Cortex of kidney (tissue), 1 donor: ENCODE measurements at places on chromosomes 3 and 15.

DNA sequence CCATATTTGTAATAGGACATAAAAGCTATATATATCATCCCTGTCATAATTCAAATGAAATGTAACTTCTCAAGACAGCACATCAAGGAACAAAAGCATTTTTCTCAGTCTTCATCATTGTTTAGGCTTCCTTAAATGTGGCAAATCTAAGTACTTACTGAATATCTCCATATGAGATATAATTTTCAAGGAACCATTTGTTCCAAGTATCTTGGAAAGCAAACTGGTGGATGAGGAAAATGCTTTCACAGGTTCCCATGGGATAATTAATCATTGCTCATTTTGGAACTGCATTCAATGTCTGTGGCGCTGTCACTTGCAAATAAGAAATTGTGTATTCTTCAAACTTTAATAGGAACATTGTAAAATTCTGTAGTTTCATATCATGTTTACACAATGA, 52.6 kb upstream of the ZNF385D start:
- DNase-seq = no peak

DNA sequence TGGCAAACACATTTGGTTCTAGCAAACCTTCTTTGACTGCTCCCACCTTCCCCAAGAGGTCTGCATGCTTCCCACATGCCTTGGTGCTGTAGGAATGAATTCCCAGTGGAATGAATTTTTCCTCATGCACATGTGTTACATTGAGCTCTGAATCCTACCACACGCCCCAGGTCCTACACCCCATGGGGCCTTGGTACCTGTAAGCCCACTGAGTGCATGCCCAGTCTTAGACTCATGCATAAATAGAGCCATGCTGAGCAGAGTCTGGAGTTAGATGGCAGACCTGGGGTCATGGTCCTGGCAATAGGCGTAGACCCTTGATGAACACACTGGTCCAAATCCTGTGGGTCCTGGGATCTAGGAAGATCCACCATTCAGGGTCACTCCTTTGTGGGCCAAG, 81.8 kb downstream of the EPHB1 start:
- DNase-seq = no peak

- no peak for DNase-seq
Measured at GRCh38 chr3:196706731-196707130, 5.3 kb downstream of the CEP19 start.

DNA sequence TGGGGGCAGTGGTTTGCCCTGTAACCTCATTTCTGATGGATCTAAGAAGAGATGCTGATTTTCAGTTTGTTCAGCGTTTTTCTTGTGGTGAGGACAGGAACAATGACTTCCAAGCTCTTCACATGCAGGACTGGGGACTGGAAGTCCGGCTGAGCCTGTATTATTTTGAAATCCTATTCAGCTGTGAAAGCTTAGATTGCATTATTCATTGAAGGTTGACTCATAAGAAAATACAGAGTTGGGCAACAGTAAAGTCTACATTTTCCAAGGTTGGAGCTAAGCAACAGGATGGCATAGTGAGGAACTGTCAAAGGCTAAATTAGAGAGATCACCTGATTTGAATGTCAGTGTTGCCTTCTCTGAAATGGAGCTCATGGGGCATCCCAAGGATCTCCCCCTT, 230.9 kb upstream of the FEZF2 start:
- DNase-seq = no peak

GRCh38 chr3:85360742-85361387, 402.1 kb downstream of the CADM2 start:
- DNase-seq = no peak

GRCh38 chr15:25764980-25765735, 98.0 kb downstream of the ATP10A start:
- DNase-seq = no peak

- no peak for DNase-seq
Measured at GRCh38 chr3:98994128-98994762, 92.8 kb upstream of the DCBLD2 start.

GRCh38 chr15:68114840-68115239, 60.7 kb downstream of the PIAS1 start:
- no peak for DNase-seq

DNA sequence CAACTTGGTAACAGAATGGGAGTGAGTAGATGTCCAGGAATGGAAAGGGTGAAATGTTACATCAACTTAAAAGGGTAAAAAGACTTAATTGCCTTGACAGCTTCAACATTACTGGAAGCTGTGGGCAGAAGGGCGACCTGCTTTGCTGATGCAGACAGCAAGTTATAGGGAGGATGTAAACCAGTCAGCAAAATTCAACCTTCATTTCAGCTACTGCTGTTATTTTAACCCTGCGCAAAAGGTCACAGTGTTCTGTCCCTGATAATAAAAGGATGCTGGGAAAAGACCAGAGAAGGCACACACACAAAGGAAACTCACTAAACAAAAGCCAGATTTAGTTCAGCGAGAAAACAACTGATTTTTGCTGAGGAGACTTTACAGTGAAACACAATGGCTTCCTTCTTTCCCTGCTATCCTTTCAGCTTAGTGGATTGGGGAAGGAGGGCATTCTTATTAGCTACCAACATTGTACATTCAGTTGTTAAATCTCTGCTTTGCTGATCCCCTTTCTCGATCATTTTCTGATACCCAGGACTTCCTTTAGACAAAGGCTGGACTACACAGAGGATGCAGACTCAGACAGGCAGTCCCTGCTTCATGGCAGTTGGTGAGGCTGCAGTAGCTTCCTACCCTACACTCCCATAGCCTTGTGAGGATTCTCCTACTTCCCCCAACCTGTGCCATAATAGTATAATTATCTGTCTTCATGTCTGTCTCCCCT, 62.0 kb downstream of the P3H2 start:
- DNase-seq = no peak

DNA sequence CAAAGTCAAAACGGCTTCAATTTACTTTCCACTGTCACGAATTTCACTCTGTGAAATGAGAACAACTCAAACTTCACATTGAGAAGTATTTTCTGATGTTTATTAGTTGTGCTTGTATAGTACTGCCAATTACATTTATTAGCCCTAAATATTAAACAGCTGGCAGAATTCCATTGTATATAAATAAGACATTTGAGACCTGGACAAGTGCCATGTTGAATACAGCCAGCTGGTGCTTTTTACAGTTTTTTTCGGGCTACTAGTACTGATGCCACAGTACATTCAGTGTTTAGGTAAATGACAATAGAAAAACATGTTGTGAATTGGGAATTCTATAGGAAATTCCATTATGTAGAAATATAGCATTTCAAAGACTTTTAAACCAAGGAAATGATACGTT, 79.0 kb downstream of the EPHA3 start:
- no peak for DNase-seq

DNA sequence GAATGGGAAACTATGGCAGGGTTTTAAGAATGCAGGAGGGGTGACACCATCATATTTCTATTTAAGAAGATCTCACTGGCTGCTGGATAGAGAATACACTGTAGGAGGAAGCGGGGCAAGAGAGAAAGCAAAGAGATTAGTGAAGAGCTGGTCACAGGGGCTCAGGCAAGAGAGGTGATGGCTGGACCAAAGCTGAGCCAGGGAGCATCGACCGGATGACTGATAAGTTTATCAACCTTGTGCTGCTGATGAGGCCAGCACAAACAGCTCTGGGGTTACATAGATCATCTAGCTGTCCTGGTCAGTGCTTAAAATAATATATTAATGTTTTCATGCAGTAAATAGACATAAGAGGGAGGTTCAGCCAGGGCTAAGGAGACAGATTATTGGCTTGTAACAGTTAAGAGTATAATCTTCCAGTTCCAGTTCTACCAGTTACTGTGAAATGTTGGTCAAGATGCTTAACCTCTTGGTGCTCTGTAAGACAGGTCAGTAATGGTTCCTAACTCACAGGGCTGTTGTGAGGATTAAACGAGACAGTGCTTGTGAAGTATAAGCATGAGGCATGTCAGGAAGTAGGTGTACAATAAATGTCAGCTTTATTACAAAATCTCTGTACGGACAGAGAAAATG, 201.0 kb upstream of the FEZF2 start:
- no peak for DNase-seq

GRCh38 chr15:97576929-97577645, 383.4 kb upstream of the ARRDC4 start:
- DNase-seq = no peak

GRCh38 chr15:57681011-57681410, 25.5 kb upstream of the POLR2M start:
- DNase-seq = no peak

DNA sequence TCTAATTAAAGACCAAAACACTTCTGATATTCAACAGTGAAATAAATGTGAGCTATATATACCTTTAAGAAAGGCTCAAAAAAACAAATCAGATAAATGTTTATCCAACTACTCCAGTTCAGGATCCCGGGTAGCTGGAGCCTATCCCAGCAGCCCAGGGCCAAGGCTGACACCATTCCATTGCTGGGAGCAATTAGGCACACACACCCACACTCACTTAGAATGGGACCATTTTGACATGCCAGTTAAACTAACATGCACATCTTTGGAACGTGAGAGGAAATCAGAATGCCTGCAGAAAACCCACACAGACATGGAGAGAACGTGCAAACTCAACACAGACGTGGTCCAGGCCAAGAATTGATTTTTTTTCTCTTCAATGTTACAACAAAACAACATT, 30.0 kb upstream of the PLSCR4 start:
- DNase-seq = no peak

GRCh38 chr15:74610302-74610951, 5.2 kb upstream of the CLK3 start:
- no peak for DNase-seq

- no peak for DNase-seq
Measured at GRCh38 chr3:129038121-129038855, 22.3 kb upstream of the GP9 start.

- no peak for DNase-seq
Measured at GRCh38 chr15:99762288-99762687, 29.1 kb upstream of the LYSMD4 start.

DNA sequence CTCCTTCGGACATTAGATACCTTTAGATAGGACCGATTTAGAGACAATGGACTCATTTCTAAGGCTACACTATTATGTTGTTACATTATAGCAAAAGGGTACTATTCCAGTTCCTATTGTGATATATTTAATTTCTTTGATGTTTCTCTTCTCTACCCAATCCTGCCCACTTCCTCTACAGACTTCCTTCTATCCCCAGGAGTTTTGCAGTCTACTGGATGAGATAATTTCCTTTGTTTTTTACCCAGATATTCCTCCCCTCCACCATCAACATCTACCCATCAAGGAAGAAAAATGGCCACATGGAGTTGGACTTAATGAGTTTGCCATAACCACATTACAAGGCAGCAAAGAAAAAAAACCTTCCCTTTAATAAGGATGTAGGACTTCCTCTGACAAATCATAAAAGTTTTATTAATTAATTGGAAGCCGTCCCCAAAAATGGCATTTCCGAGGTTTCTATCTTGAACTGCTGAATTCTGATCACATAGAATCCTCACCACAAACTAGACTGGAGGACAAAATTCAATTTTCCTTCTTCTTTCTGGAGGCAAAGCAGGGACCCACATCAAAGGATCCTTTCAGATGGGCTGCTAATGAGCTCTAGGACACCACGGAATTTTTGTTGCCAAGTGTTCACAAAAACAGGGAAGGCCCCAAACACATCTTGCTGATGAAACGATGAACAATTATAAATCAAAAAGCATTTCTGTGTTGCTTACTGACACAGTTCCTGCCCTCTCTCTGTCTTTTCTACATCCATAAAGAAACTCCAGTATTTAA, 33.4 kb downstream of the FRMD4B start:
- no peak for DNase-seq

- no peak for DNase-seq
Measured at GRCh38 chr15:95470997-95471689, 859.4 kb upstream of the NR2F2 start.

DNA sequence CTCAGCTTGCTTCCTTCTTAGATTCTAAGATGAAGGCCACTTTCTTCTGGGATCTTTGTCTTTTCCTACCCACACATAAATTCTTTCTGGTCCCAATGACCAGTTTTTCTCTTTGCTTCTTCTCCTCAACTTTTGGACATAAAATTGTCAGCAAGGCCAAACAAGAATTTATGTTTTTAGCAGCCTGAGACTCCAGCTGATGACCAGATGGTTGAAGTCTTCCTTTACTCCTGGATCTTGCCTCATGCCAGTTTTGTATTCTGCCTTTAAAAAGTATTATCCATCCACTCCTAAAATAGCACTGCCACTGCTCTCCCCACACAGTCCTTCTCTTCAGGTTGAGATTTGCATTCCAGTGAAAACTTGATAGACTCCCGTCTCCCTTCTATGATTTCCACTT, 236.0 kb downstream of the VPS13C start:
- no peak for DNase-seq

DNA sequence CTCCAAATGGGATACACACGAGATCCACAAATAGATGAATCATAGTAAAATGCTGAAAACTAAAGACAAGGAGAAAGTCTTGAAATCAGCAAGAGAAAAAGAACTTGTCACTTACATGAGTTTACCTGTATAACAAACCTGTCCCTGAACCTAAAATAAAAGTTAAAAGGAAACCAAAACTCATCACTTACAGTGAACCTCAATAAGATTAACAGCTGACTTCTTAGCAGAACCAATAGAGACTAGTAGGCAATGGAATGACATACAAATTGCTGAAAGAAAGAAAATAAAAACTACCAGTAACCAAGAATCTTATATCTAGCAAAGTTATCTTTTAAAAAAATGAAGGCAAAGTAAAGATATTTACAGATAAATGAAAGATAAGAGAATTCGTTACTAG, 27.4 kb downstream of the SEC22A start:
- no peak for DNase-seq

GRCh38 chr3:143581972-143582722, 266.1 kb downstream of the SLC9A9 start:
- no peak for DNase-seq
